ENCODE measurements at places on chromosomes 6 and 20.
A peak's percentile ranks its signal among the peaks of the same experiment; 100 is the strongest.

DNA sequence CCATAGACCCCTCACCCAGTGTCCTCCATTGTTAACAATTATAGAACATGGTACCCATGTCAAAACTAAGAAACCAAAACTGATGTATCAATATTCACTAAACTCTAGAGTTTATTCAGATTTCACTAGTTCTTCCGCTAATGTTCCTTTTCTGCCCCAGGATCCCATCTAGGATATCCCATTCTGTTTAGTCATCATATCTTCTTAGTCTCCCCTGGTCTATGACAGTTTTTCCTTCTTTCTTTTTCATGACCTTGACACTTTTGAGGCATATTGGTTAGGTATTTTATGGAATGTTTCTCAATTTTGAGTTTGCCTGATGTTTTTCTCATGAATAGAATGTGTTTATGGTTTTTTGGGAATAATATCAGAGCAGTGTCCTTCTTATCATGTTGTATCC is 146.7 kb downstream of the SCML4 start:
- no peak for DNase-seq

GRCh38 chr20:13995841-13996240 is 525 bp downstream of the MACROD2 start:
- DNase-seq, result no peak

DNA sequence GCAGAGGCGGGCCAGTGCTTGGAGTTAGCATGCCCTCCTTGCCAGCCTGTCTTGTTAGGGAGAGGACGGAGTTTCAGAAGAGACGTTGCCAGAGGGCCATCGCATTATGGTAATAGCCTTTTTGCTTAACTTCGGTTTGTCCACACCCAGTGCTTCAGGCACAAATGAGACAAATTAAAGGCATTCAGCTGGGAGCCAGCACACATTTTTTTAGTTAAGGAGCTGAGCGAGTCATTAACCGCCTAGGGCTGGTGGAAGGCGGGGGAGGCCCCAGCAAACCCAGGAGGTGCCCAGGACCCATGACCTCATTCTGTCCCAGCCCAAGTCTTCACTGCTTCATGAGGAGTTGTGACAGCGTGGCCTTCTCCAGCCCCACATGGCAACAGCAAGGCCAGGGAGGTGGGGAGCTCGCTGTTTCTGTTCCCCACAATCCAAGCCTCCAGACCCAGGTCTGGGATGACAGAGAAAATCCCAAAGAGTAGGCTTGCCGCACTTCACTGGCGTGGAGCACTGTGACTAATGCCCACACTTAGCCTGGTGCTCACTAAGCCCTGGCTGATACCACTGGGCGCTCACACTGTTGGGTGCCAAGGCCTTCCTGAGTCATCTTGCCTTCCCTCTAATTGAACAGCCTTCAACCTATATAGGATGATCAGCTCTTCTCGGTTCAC is 237.1 kb downstream of the ANKRD60 start:
- DNase-seq, result peak; percentile 28

DNA sequence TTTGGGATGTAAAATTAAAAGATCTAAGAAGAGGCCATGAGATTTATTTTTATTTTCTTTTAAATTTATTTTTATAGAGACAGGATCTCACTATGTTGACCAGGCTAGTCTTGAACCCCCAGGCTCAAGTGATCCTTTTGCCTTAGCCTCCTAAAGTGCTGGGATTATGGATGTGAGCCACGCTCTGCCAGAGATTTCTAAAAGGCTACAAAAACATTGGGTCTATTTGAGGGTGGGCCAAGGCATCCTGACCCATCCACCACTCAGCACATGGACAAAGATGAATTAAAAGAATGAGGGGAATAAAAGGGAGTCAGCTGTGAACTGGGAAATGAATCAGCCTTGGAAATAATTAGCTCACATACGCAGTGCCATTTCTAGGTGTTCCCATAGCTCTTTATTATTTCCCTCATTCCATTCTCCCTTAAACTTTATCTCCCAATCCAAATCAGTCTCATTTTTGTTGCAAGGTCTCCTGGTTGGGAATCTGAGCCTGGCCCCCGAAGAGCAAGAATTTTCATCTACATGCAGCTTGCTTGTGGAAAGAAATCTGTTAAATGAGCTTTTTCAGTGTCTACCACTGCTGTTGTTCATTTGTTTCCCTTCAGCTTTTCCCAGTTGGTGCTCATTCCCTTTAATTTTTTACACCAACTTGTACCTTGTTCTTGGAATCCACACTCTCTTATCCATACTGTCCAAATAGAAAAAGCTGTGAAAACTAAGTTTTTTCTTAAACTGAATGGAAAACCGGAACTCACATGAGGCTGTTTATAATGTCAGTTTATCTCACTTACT is 66.9 kb downstream of the MKKS start:
- no peak for DNase-seq

DNA sequence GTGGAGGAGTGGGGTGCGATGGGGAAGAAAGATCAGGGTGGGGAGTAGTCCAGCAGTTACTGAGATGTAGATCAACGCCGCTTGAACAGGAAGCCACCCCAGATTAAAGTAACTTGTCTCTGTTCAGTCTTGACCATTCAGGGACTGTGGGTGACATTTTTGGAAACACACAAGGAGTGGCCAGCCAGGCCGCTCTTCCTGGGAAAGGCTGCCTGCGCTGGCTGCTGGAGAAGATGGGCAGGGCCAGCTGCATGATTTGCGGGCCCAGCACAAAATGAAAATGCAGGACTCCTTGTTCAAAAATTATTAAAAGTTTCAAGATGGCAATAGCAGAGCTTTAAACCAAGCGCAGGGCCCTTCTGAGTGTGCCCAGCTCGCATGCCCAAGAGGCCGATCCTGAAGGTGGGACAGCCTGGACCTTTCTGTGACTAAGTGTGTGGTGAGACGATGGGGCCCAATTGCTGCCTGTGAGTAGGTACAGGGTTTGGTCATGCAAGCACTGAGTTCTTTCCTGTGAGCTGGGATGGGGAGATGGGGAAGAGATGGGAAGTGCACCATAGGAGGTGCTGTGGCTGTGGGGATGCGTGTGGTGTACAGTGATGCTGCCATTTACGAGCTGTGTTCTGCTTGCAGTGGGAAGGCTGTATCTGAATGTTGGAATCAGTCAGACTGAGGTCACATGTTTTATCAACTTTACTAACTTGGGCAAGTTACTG is 51.3 kb downstream of the DAAM2 start:
- DNase-seq, result no peak

- no peak for DNase-seq
Observed at GRCh38 chr20:34305333-34306230, 2.4 kb upstream of the AHCY start.

DNA sequence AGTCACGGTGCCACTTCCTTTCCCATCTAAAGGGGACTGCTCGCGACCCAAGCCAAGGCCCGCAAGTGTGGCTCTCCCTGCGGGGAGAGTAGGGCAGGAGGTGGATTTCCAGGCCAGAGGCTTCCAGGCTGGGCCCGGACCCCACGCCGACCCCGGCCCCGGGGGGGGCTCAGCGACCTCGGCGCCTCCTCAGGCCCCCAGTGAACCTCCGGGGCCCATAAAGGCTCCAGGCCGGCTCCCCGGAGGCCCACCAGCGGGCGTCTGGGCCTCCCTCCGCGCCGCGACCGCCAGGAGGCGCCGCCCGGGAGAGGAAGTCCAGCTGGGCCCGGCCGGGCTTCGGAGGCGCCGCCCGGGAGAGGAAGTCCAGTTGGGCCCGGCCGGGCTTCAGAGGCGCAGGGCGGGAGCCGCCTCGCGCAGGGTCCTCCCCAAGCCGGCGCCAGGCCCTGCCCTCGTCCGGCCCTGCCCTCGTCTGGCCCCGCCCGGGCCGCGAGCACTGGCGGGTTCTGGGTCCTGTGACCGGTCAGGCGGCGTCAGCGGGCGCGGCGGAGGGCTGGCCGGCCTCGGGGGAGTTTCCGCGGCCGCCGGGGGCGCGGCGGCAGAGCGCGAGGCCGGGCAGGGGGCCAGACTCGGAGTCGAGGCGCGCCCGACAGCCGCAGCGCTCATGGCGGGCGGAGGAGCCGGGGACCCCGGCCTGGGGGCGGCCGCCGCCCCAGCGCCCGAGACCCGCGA is at the start of gene RAB32:
Gene RAB32 (plus strand): TSS at position 623 of the 729 bp plus-strand sequence. CDS start 39 bp downstream, at position 662.
- DNase-seq, result peak; percentile 35

DNA sequence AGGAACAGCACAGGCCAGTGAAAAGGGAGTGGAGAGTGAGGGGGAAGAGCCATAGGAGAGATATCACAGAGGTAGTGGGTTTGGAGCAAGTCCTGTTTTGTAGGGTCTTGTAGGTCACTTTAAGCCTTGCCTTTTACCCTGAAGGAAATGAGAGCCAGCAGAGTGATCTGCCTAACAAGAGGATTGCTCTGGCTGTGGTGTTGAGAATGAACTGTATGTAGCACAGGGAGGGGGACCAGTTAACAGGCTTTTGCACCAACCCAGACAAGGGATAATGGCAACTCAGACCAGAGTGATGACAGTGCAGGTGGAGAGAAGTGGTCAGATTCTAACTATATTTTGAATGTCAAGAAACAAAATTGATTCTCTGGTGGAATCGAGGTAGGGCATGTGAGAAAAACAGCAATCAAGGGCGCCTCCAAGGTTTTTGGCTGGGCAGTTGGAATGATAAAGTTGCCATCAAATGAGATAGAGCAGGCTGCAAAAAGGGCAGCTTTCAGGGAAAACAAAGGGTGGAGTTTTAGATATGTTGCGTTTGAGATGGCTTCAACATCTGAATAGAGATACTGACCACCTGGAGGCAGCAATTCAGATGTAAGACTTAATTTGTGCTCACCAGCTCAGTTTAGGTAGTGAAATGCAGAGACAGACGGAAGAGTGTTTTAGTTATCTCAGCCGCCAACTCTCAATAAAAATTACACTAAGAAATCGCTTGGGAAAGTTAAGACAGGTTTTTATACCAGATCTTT is 134.4 kb upstream of the BTBD3 start:
- no peak for DNase-seq

- no peak for DNase-seq
Observed at GRCh38 chr6:47335466-47335865, 25.8 kb upstream of the TNFRSF21 start.

- DNase-seq, result no peak
Observed at GRCh38 chr20:38197217-38197616, 32.1 kb upstream of the TGM2 start.

DNA sequence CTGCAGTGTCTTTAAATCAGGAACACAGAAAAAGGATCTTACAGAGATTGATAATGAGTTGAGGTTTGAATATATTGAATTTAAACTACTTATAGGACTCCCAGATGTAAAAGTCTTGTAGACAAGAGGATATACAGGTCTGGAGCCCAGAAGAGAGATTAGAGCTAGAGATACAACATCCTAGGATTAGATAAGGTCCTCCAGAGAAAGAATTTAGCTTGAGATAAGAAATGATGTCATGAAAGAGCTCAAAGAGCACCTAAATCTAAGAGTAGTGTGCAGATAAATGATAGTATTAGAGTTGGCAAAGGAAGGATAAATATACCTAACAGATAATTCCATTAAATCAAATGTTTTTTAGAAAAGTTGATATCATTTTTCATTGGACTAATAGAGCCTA is 23.9 kb downstream of the EPM2A start:
- no peak for DNase-seq

DNA sequence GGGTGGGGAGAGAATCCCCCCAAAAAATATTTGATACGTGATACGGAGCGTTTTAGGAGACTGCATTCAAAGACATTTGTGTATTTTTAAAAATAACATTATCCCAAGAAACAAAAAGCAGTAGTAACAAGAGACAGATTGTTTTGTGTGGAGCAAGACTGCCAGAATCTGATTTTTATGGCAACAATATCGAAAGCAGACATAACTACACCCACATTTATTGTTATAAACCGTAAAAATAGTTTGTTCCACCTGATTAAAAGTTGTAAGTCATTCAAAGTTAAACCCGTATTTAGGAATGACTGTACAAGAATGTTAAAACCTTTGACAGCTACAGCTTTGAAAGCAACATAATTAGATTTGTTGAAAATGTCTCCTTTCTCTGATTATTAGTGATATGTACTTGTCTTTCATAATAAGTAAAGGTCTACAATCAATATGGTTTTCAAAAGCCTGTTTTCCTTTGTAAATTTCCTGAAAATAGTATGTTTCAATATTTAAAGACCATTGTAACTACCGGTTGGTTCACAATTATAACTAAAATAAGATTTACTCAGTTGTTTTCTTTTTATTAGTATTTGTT is 2.7 kb downstream of the EYA4 start:
- DNase-seq, result no peak

DNA sequence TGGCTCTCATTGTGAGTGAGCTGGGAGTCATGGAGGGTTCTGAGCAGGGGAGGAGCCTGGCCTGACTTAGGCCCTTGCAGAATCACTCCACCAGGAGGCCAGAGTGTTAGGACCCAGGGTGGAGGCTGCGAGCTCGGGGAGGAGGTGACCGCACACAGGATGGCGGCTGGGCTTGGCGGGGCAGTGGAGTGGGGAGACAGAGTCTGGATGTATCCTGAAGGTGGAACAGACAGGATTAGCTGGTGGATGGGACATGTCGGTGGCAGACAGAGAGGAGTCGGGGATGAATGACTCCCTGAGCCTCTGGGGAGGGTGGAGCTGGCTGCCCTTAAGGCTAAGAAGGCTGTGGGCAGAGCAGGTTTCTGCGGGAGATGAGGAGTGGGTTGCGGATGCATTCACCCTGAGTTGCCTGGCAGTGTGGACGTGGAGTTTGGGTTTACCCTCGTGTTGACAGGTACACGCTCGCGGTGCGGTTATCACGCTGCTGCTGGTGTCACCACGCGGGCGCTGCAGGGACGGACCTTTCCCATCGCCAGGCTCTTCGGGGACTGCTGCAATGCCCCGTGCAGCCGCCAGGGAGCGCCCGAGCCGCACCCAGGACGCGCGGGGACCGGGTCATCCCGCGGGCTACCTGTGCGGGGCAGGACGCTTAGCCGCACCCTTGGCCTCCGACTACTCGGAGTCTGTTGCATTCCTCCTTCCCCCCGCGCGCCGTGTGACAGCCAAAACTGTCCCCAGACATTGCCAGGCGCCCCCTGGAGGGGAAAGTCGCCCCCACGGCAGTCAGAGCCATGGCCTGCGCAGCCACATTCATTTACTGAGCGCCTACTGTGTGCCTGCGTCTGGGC is 43.0 kb upstream of the PTGIS start:
- peak; percentile 89 for DNase-seq

DNA sequence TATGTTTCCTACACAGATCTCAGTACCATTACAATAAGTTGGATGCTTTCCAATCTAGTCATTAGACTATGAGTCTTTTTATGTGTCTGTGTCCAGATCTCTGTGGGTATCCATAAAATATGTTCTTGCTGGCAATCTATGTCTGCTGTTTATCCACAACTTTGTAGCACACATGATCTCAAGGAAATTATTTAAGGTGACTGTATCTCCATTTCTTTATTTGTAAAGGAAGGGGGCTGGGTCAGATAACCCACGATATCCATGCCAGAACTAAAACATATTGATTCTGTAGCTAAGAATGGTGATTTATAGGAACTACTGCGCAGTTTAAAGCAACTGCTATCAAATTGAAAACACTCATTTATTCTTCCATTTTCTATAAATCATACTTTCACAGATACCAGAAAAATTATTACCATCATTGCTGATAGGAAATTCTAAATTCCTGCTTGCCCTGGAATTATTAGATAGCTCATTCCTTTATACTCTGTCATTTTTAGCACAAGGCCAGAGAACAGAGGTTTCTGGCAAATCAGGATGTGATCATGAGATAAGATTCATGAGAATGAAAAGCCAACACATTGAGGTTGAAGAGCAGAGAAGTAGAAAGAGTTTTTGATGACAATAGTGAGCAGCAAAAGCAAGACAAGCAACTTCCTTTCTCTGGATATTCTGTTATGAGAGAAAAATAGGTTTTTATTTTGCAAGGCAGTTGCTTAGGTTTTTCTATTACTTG is 851.4 kb upstream of the CITED2 start:
- DNase-seq, result no peak

GRCh38 chr20:14454296-14454695 is 116.9 kb upstream of the FLRT3 start:
- DNase-seq, result no peak
